ENCODE measurements at places on chromosomes 5 and 9.

- DNase-seq, result no peak
Measured at GRCh38 chr5:141785711-141786110, 92.5 kb downstream of the PCDH1 start.

DNA sequence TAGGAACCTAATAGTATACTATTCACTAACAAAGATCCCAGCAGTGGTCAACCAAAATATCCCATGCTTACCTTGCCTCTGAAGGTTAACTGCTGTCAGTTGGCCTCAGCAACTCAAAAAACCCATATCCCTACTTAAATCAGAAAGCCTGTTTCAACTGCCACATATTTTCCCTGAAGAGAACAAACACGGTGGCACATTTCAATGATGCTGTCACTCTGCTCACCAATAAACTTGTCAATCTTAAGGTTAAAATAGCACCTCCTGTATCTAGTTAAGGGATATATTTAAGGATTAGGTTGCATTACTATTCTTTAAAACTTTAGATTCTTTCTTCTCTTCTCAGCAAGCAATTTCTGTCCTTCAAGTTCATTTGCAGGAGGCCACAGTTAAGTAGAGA, 986.9 kb downstream of the CDH18 start:
- DNase-seq, result no peak

GRCh38 chr5:157351802-157352092, 85.8 kb downstream of the CYFIP2 start:
- DNase-seq, result no peak

- peak; percentile 36 for DNase-seq
Measured at GRCh38 chr5:65142511-65143011, 339.2 kb downstream of the ADAMTS6 start.

- DNase-seq, result no peak
Measured at GRCh38 chr5:176741561-176742211, 68.7 kb upstream of the UNC5A start.

GRCh38 chr5:79423296-79423695, 90.6 kb downstream of the HOMER1 start:
- no peak for DNase-seq

DNA sequence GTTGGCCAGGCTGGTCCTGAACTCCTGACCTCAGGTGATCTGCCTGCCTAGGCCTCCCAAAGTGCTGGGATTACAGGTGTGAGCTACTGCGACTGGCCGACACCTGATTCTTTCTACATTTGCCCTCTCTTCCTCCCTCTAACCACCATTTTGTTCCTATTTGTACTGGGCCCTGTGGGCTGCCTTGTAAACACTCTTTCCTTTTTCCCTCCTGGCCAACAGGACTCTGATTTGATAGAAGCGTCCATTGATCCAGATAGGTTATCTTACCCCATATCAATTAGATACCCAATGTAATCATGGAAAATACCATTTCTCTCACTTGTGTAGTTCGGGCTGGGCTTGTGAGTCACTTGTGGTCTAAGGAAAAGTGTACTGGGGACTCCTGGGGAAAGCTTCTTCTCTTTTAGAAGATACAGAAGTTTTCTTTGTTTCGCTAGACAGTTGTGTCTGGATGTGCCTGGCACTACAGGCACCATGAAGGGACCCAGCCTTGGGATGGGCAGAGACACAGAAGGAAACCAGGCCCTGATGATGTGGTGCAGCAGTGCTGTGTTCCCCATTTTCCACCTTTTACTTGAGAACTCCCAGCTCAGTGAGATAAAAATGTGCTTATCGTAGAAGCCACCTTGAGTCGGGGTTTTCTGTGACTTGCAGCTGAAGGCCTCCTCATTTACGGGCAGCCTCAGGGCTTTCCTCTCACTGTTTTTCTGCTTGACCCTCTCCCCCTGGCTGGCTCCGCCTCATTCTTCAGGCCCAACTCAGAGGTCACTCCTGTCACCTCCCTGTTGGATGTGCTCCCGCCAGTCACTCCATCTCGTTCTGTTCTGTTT, 32.8 kb upstream of the CPEB4 start:
- DNase-seq, result no peak

DNA sequence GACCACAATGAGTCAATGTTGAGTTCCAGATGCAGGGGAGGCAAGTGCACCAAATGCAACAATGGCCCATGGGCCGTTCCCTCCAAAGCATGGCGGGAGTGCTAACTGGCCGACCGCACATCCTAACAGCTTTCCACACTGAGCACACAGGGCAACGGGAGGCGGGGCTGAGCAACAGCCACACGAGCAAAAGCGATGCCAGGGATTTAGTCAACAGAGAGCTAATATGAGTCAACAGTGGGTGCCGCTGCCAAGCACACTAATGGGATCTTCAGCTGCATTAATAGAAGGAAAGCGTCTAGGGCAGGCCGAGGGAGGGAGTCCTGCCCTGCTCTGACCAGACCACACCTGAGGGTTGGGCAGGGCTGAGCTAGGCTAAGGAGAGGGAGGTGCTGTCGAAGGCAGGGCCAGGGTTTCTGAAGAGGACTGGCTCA, 4.6 kb downstream of the EPB41L4B start:
- DNase-seq, result peak; percentile 77

DNA sequence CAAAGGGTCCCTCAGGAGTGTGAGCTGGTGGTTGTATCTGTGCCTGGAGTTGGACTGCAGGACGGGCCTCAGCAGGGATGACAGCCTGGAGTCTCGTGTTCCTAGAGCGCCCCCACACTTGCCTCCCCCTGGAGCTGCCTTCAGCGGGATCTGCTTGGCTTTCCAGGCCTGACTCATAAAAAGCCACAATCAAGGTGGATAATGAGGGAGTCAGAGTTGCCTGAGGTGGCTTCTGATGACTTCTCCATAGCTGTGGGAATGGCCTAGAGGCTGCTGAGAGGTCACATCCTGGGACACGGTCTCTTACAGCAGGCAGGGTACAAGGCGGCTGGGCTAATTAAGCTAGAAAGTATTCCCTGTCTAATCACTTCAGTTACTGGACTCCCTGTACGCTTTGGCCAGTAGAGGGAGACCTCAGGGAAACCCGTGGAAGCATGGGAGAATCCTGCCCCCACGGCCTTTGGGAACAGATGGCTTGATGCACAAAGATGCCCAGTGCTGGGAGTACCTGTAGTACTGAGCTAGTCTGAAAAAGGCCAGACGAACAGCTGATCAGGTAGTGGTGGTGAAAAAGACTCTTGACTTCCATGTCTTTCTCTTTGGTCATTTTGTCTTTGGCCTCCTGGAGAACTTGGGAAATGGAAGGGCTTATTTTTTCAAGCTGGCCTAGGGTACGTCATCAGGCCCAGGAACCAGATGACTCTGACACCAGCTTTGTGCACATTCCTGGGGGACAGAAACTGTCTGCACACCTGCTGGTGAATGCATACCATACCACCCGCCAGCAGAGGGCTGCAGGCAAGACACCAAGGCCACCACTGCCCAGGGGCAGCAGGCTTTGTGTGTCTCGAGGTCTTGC, 16.1 kb upstream of the FRRS1L start:
- DNase-seq, result peak; percentile 49

DNA sequence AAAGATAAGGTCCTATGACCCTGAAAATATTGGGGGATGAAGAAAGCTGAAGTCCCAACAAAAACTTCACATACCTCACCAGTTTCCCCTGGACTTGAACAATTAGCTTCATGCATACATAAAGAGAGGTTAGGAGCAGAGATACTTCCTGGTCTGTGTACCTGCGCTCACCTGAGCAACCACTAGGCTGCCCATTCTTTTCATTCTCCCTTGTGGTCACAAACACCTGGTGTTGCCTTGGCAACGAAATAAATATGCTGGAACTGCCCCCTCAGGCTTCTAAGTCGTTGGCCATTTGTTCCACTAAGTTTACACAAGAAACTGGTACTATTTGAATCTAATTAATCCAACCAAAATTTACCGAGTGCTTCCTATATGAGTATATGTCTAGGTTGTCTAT, 18.1 kb downstream of the OTP start:
- DNase-seq, result no peak

DNA sequence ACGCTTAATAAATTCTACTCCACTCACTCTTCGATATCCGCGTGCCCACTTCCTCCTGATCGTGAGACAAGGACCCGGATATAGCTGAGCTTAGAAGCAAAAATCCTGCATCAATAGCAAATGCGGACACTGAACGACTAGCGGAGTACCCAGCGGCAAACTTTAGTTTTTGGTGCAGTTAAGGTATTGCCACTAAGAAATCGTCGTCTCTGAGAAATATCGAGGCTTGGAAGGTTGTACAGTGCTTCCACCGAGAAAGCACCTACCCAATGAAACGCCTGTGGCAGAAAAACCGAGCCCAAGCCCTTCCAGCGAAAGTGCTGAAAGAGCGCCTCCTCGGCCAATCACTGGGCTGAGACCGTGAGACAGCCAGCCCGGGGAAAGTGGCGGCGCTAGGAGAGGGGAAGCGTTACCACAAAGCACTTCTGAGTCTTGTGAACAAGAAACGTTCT, 32.2 kb downstream of the ANXA2R start:
- peak; percentile 85 for DNase-seq

DNA sequence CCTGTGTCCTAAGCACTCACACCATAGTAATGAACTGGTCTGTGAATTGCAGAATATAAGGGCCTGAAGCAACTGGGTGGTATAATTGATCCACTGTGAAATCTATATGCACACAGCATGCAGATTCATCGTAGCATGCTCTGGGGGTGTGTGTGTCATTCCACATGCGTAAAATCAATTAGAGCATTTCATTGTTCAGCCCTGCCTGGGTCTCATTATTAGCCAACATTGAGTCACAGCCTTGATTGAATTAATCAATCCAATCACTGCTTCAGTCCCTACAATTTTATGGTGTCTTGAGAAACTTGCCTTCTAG, 248.0 kb downstream of the ADAMTSL1 start:
- no peak for DNase-seq

DNA sequence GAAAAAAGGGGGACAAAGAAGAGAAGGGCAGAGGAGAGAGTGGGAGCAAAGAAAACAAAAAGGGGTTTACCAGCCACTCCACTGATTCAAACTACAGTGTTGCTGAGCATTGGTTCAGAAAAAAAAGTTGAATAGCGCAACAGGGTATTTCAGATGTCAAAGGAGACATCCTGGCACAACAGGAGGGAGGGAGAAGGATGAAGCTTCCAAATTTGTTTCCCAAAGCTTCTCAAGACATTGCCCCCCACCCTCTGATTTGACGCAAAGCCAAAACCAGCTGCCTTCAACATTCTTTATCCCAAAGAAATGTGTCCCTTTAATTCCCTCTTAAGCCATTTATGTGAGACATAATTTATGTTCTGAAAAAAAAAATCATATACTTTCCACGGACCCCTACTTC, 105.5 kb upstream of the TNC start:
- DNase-seq, result no peak

DNA sequence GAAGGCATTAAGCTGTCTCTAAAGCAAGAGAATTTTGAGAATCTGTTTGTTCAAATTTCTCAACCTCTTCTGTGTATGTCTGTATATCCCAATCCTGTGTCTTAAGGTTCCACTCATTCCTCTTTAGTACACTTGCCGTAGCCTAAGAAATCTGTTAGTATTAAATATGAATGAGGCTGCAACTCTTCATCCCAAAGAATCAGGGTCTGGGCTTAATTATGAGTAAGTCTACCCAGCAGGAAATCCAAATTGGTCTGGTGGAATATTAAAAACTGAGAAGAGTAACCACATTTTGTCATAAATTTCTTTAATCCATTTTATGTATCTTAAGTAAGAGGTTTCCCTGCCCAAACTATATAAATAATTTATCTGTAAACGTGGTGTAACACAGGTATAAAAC, 1171.2 kb downstream of the CDH12 start:
- no peak for DNase-seq

DNA sequence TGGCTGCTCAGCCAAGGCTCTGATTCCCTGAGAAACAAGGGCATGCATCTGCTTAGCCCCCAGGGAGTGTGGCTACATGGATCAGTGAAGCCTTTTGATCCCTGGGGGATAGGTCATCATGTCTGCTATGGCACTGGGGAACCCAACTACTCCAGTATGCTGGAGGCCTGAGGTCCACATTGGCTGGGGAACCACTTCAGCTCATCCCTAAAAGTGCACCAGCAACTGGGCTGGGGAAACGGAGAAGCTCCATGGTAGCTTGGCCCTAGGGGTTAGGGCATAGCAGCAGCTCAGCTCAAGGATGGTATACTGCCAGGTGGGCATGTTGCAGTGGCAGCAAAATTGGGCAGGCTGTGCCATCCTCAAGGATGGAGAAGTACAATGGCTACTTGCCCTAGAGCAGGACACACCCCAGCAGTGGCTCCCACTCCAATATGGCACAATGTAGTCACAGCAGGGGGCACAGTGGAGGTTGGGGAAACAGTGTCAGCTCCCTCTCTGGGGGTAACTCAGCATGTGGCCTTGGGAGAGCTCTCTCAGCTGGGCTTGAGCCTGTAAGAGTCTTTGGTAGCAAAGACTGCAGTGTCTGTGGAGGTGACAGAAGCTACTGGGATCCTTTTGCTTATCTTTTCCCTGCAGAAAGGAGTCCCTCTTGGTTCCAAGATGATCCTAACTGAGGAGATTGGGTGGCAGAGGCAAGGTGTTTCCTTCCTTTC, 111.5 kb upstream of the FSTL4 start:
- no peak for DNase-seq

DNA sequence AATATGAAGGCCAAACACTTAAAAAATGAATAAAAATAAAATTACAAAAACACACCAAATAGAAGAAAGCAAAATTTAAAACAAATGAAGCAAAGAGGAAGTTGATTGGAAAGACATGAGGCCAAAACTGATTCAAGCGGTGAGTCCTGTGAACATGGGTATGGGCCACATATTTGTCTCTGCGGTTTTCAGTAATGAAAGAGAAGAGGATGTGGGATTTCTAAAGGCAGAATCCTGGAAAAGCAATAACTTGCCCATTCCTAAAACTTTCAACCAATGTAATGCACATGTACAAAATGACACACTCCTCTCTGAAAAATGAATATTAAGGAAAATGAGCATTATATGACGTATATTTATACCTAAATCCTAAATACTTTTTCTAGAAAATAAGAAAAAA, 263.7 kb downstream of the SEMA5A start:
- peak; percentile 57 for DNase-seq

DNA sequence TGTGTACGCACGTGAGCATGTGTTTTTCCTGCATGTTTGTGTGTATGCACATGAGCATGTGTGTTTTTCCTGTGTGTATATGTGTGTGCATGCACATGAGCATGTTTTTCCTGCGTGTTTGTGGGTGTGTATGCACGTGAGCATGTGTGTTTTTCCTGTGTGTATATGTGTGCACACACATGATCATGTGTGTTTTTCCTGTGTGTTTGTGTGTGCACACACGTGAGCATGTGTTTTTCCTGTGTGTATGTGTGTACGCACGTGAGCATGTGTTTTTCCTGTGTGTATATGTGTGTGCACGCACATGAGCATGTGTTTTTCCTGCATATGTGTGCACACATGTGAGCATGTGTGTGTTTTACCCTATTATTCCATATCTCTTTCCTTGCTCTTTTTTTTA, 205.9 kb downstream of the TRIO start:
- no peak for DNase-seq

- DNase-seq, result no peak
Measured at GRCh38 chr9:92608909-92609445, 61.0 kb downstream of the IPPK start.

DNA sequence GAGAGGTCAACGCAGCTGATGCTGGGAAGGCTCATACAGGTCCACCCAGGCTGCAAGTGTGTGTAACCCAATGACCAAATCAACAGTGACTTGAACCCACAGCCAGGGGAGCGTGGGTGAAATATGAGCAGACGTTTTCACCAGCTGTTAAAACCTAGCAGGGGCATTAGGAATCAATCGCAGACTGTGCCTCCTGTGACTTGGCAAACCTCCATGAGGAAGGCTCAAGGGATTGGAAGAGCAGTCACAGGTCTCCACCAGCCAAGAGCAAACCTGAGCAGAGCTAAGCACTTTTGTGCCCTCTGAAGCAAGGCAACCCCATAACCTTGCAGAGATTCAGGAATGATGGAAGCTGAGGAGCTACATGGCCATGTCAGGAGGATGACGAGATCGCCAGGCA, 25.5 kb downstream of the INSYN2B start:
- DNase-seq, result no peak
